ENCODE measurements at places on chromosomes 11 and 22.

DNA sequence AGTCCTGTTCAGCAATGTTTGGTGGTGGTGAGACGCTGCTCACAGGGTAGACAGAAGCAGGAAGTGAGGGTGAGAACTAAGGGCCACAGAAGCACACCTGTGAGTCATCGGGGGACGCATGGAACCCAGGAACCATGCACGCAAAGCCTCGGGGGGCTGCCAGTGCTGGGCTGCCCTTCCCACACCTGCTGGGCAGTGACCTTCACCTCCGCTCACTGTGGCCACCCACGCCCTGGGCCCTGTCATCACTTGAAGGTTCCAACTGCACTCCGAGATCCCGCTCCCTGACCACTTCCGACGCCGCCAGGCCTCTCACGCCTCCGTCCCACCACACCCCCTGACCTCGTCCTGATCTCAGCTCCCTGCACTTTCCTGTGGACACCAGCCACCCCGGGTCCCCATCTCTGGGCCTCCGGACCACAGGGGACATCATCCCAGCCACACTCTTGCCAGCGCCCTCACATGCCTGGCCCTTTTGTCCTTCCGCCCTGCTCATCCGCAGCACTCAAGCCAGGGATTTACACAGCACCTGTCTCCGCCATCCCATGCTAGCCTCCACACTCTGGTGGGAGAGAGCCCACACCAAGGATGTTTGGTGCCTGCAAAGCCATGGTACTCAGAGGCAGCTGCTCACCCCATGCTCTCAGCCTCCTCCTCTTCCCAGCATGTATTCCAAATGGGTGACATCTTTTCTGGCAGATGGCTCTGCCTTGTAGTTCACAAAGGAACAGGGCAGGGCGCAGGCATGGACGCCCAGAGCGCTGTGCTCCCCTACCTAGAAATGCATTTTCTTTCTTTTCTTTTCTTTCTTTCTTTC lies 23.1 kb upstream of the ATXN10 start:
- DNase-seq: no peak

GRCh38 chr22:46770726-46771125 lies 8.3 kb downstream of the TBC1D22A start:
- no peak for DNase-seq

- no peak for DNase-seq
These were observed 860.4 kb downstream of the OPCML start for GRCh38 chr11:132671851-132672370.

DNA sequence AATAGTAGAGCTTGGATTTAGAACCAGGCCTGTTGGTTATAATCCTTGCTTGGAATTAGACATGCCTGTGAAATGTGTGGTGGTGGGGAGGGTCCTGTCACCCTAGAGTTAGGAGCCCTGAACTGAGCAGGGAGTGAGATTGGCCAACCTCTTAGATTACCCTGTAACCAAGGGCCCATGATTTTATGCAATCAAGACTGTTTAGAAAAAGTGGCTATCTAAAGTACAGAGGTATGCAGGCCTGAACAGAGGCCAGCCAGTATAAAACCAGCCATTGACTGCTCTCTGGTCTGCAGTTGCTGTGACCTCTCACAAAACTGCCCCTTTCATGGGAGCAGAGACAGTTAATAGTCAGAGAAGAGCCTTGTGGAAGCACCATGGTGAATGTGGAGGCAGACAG lies 36.2 kb downstream of the SERPINH1 start:
- no peak for DNase-seq

GRCh38 chr22:21698430-21699329 lies 32.9 kb downstream of the PPIL2 start:
- no peak for DNase-seq

DNA sequence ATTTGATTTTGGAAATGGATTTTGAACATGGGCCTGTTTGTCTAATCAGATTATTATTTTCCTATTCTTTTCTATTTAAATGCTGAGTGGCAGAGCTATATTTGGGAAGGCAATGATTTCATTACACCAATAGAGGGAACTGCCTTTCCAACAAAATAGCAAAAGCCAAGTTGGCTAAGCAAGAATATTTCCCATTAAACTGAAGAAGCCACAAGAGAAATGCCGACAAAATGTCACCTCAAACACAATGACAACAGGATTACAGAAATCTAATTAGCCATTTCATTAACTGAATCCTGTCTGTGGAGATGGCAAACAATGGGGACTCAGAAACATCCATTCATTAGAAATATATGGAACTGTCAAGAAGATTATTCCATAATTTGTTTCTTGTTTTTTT lies 1593.1 kb upstream of the RAG2 start:
- DNase-seq: no peak

DNA sequence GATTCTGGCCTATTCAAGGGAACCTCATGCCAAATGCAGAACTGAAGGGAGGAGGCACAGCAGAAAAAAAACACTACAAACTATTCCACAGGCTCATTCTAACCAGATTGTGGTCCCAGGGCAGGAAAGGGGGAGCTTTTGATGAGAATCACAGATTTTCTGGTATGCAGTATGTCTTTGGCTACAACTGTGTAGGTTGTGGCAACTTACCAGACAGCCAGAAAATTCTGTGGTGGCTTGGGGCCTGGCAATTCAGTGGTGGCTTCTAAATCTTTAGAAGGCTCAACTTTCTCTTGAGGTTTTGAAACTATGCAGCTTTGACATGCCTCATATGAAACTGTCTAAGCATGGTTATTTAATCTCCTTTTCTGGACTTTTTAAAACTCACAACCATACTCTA lies 850.8 kb upstream of the CCDC90B start:
- DNase-seq: no peak

- no peak for DNase-seq
These were observed 4.4 kb upstream of the FBXO3 start for GRCh38 chr11:33778675-33779074.

DNA sequence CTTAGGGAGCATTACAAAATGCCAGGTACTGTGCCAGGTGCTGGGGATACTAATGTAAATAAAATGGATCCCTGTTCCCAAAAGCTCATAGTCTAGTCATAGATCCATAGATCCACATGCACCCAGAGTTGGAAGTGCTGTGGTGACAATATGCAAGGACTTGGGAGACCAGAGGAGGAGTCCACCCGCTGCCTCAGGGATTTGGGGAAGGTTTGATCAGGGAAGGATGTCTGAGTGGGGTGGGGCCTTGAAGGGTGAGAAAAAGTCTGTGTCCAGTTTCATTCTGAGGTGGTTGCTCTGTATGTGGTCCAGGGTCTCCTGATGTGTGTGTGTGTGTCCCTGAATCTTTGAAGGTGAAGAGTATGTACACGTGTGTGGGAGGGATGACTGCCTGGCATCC lies 9.2 kb downstream of the SOX10 start:
- no peak for DNase-seq

- DNase-seq: no peak
These were observed 108.0 kb downstream of the MICAL3 start for GRCh38 chr22:17916226-17916889.

DNA sequence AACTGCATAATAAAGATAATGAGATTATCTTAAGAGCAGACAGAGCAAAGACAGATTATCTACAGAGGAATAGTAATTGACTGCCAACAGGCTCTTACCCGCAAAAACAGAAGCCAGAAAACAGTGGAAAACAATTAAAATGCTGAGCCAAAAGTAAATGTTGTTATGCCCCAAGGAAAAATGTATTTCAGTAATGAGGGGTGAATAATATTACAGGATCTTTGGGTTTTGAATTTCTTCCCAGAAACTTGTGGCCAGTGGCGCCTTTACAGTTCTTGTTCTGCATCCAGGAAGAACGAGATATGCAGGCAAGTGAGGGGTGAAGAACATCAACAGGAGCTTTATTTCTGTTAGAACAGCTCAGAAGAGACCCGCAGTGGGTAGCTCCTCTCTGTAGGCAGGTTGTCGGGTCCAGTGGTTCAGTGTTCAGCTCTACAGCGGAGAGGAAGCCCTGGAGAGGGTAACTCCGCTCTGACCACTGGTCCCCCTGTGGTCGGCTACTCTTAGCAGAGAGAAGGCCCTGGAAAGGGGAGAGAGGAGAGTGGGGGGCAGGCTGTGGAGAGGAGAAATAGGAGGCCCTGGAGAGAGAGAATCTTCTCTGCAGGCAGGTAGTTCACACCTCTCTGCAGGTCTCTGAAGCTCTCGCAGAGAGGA lies 51.8 kb upstream of the SC5D start:
- no peak for DNase-seq

DNA sequence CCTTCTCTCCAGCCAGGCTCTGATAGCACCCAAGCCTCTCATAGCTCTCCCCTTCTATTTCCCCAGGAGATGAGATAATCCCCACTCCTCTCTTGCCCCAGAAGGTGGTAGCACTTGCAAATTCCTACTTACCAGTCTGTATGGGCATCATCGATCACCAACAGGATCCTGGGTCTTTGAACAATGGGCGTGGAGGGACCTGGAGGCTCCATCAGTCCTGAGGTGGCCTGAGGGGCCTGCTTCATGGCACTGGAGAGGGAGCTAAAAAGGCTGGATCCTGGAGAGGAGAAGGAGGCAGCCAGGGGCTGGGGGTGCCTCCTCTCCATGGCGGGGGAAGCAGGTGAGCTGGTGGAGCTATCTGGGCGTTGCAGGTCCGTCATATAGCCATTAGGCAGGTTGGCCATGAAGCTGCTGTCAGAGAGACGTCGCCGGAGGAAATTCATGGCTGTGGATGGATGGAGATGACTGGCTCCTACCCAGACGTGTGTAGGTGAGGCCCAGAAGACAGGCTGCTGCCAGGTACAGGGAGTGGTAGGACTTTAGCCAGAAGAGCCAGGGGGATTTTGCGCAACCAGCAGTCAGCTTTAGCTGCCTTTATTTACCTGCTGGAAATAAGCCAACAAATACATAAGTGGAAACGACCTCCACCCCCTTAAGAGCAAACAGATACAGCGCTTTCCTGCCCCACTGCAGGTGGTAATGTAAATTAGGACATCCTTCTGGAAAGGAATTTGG lies 51.8 kb downstream of the SYN3 start:
- no peak for DNase-seq

DNA sequence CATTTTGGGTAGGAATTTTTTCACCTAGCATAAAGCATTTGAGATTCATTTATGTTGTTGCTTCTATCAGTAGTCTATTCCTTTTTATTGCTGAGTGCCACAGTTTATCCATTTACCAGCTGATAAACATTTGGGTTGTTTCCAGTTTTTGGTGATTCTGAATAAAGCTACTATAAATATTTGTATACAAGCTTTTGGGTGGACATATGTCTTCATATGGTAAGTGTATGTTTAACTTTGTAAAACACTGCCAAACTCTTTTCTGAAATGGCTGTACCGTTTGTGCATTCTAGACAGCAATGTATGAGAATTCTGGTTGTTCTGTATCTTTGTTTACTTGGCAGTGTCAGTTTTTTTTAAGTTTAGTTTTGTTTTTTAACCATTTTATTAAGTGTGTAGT lies 16.9 kb downstream of the USP47 start:
- no peak for DNase-seq

DNA sequence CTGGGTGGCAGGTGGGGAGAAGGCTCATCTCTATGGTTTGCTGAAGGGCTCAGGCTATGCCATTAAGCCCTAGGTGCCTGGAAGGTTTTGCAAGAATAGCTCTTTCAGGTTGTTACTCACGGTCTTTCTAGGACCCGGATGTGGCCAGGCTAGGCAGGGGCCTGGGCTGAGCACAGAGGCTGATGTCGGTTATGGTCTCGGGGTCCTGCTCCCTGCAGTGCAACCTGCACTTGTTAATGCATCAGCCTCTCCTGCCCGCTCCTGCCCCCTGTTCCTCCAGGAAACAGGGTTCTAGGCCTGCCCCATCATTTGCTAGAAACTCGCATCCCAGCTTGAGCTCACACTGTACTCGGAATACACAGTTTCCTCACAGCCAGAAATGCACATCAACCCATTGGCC lies 79.1 kb upstream of the SLC22A12 start:
- no peak for DNase-seq

GRCh38 chr11:43819926-43820325 lies 60.7 kb upstream of the ALKBH3 start:
- DNase-seq: no peak

DNA sequence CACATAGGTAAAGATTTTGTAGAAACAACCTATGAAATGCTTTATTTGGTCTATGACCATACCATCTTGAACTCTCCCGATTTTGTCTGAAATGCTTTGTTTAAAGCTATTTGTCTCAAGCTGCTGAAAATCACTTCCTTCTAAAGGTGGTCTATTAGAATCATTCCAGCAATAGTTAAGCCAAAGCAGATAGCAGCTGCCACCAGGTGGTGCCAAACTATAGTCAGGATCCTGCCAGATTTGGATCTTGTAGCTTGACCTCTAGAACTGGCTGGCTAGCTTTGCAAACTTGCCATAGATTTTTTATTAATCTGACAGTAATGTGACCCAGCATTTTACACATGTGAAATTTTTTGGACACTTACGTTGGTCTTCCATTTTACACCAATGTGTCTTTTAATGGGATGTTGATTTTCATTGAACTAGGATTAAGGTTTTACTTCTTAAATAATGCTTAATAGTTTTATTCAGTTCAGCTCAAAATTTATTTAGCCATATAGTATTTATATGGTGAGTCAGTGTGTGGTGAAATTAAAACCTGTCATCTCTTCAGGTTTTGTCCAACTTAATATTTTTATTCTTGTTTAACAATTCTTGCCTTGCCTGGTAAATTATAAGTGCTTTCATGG lies 19.7 kb downstream of the CTR9 start:
- DNase-seq: no peak

- no peak for DNase-seq
These were observed 106.1 kb downstream of the SLC1A2 start for GRCh38 chr11:35313066-35313759.

GRCh38 chr22:40331706-40332105 lies 14.6 kb upstream of the ADSL start:
- DNase-seq: no peak

DNA sequence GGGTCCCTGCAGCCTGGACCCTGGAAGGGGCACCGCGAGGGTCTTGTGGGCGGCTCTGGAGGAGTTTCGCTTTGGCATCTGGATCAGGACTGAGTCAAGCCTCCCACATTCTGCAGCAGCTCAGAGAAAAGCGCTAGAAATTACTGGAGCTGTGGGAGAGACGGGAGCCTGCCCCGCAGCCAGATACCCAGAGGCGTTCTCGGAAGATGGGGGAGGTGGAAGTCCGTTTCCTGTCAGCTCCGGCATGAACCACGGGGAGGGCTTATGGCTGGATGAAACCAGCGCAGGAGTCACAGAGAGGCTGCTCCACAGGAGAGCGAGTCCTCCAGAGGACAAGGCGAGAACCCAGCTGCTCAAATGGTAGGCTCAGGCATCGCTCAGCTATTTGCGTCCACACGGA lies 379.3 kb downstream of the OPCML start:
- DNase-seq: no peak

DNA sequence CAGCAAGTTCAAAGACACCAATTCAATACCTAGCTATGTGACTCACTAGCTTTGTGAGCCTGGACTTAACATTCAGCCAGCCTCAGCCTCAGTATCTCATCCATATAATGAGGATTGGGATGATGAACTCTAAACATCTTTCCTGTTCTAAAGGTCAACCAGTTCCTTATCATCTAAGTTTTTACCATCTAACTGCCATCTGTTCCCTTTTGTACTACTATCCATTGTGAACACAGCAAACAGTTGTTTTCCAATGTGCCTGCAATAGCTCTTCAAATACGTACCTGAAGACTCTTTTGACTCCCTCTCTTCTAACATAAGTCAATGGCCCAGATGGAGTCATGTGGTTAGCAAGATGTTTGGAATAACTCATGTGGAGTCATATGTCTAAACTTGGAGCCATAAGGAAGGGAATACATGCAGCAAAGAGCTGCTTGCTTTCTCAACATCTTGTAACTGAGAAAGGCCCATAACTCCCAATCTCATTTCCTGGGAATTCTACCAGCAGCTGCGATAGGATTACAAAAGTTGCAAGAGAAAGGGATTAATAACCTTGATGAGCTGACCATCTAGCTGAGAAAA lies 19.4 kb downstream of the SYTL2 start:
- no peak for DNase-seq

All from NCI-H1436 (cell line).